ENCODE measurements at places on chromosomes 1 and 21. TPM values are rescaled to one million over a fixed set of nuclear protein-coding genes. Genes with fewer than 3 reads are reported as not detected.

DNA sequence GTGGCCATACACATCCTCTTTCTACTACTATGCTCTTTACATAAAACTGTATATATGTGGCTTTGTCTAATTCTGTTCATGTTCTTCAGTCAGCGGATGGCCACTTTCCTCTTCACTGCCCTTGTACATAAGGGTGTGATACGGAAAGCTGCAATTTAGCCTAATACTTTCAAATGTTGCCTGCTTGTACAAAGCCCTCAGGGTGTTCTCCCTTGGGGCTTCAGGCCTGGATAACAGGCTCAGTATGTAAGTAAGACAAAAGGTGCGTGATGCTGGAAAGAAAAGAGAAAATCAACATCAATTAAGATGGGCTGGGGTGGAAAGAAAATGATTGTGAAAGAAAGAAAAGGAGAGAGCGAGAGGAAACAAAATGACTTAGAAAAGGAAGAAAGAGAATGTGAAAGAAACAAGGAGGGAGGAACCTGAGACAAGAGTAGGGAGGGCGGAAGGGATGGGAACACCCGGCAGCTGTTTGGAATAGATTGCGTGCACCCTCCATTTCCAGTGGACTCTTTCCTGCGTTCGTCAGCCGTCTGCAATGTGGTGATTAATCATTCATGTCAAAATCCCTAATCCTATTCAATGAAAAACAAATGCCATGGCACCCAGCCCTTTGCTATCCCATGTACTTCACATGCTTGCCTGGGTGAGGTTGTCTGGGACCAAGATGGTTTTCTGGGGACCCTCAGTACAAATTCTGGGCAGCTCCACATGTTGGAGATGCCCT is 553.6 kb downstream of the NUF2 start:
- no peaks in the 10 kb centered on the region for H3K27me3 ChIP-seq
- no peak overlapping the region for H3K27ac ChIP-seq
- H3K4me3 ChIP-seq, result no peak overlapping the region
- DNase-seq, result no peak

GRCh38 chr1:68116643-68117235 is 66.3 kb upstream of the DIRAS3 start:
- H3K36me3 ChIP-seq, result no peaks in the 10 kb centered on the region
- peak; percentile 16 for DNase-seq
- H3K27me3 ChIP-seq, result no peaks in the 10 kb centered on the region
- peaks cover 3% of the 10 kb centered on the region for H3K4me1 ChIP-seq
- no peak overlapping the region for H3K4me3 ChIP-seq
- H3K27ac ChIP-seq, result no peak overlapping the region

DNA sequence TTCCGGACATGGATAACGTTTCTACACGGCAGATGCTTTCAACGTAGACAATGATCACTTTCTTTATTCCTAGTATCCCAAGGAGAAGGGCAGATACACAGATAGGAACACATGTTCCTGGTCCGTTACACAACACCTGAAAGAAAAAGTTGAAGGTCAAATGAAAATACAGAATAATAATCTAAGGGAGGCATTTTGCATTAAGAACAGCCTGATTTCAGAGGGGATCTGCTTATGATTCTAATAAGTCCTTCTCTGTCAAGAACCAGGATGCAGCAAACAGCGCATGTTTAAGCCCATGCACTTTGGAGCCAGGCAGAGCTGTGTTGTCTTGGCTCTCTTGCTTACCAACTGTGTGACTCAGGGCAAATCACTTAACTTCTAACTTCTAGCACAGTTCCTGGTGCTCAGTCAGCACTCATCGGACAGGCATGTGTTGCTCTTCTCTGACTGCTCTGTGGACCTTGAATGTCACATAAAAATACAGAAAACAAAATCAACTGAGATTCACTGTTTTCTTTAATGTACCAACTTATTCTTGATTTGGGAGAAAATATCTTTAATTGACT is 56.3 kb upstream of the CNN3 start:
- DNase-seq, result no peak
- no peaks in the 10 kb centered on the region for H3K27me3 ChIP-seq
- H3K27ac ChIP-seq, result no peak overlapping the region
- H3K4me1 ChIP-seq, result peaks cover 13% of the 10 kb centered on the region
- no peak overlapping the region for H3K4me3 ChIP-seq

The PTP4A2 gene
- total RNA-seq, result 357 TPM

The S100A12 gene
- total RNA-seq, result not detected
